HS-27A (cell line): ENCODE measurements at places on chromosomes 4 and X.

DNA sequence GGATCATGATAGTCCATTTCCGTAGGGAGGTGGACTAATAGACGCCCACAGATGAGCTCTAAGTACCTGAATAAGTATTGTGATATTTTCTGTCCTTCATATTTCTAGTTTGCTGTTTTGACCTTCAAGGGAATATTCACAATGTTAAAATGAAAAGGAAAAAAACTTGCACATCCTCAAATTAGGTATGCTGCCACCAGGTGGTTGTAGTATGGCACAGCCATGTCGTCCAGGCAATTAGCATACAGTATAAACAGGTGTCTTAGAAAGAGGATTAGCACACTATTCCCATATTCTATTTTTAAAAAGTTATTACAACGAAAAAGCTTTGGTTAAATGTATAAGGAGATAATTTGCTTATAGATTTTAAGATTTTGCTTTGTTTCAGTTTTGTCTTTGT lies 802.0 kb downstream of the RPA4 start:
- DNase-seq = no peak

DNA sequence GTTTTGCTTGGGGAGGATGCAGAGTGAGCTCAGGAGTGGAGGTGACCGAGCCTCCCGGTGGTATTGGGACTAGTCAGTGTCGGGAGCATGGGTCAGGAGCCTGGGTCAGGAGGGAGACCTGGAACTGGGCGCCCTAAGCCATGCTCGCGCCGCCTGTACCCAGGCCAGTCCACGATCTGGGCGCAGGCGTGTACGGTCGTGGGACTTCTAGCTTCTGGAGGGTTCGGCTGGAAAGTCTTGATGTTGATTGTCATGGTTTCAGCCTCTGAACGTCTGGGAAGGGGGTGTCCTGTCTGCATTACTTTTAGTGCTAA lies 244 bp downstream of the EIF2S3 start:
- no peak for DNase-seq

DNA sequence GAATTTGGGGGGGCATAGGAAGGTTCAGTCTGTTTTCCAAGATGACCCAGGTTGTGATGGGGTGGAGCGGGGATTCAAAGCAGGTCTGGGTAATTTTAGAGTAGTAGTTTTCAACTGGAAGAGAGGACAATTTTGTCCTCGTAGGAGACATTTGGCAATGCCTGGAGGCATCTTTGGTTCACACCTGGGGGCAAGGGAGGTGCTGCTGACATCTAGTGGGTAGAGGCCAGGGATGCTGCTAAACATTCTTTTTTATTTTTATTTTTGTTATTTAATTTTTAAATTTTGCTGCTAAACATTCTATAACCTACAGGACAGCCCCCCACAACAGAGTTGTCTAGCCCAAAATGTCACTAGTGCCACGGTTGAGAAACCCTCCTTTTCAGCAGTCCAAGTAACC lies 1.9 kb downstream of the RAB9A start:
- no peak for DNase-seq

- DNase-seq = no peak
These were observed 10.3 kb downstream of the NCBP2L start for GRCh38 chrX:107787827-107788226.

GRCh38 chr4:2101346-2102044 lies 42.4 kb downstream of the NAT8L start:
- DNase-seq = no peak

GRCh38 chrX:133468051-133468450 lies 52.8 kb upstream of the GPC4 start:
- DNase-seq = no peak

DNA sequence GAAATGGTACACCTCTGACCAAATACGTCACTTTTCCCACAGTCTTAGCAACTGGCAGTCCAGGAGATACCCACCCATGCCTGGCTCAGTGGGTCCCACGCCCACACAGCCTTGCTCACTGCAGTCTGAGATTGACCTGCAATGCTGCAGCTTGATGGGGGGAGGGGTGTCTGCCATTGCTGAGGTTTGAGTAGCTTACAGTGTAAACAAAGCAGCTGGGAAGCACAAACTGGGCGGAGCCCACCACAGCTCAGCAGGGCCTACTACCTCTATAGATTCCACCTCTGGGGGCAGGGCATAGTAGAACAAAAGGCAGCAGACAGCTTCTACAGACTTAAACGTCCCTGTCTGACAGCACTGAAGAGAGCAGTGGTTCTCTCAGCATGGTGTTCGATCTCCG lies 52.7 kb downstream of the AMER1 start:
- no peak for DNase-seq

GRCh38 chr4:141229408-141230101 lies 8.9 kb downstream of the ZNF330 start:
- DNase-seq = no peak

GRCh38 chrX:42054256-42054655 lies 130.9 kb upstream of the CASK start:
- no peak for DNase-seq

DNA sequence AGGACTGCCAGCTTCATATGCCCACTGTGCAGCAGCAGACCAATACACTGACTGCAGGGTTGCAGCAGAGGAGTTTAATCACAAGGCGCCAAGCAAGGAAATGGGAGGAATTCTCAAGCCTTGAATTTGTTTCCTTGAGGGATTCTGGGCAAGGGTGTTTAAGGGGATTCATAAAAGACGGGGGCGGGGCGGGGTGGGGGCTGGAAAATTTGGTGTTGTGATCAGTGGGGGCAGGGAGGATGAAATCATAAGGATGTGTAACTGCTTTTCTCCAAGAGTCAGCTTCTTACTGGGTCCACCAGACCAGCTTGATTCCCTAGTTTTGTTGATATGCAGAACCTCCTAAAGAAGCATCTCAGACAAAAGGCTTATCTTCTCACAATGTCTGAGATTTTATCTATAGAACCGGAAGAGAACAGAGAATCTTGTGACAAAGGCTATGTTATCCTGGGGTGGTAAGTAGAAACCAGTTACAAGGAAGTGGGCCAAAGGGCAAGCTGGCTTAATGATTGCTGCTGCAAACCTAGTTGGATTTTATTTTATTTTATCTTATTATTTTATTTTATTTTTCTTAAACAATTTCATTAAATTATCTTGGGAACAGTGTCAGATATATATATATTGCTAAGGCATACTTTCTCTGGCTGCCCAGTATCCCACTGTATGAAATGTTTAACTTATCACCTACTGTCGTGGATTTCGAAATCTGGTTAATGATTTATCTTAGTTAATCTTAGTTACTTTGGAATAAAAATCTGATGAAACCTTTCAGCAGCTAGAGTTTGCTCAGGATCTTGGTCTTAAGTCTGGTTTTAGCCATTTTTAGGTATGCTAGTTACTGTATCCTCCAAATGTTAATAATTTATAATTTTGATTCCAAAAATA lies 276.4 kb downstream of the RPA4 start:
- DNase-seq = no peak

DNA sequence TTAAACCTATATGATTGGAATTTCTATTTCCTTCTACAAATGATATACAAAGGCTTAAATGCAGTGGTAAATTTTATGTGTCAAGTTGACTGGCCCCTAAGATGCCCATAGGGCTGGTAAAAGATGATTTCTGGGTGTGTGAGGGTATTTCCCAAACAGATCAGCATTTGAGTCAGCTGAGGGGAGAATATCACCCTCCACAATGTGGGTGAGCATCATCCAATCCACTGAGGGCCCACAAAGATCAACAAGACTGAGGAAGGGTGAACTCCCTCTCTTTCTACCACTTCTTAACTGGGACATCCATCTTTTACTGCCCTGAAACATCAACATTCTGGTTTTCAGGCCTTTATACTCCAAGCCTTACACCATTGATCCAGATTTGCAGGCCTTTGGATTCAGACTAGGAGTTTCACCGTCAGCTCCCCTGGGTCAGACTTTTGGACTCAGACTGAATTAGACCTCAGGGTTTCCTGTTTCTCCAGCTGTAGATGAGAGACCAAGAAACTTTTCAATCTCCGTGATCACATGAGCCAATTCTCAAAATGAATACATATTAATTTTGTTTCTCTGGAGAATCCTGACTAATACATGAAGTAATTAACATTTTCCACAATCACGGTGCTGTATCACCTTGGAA lies 1020.7 kb upstream of the SLIT2 start:
- DNase-seq = no peak

DNA sequence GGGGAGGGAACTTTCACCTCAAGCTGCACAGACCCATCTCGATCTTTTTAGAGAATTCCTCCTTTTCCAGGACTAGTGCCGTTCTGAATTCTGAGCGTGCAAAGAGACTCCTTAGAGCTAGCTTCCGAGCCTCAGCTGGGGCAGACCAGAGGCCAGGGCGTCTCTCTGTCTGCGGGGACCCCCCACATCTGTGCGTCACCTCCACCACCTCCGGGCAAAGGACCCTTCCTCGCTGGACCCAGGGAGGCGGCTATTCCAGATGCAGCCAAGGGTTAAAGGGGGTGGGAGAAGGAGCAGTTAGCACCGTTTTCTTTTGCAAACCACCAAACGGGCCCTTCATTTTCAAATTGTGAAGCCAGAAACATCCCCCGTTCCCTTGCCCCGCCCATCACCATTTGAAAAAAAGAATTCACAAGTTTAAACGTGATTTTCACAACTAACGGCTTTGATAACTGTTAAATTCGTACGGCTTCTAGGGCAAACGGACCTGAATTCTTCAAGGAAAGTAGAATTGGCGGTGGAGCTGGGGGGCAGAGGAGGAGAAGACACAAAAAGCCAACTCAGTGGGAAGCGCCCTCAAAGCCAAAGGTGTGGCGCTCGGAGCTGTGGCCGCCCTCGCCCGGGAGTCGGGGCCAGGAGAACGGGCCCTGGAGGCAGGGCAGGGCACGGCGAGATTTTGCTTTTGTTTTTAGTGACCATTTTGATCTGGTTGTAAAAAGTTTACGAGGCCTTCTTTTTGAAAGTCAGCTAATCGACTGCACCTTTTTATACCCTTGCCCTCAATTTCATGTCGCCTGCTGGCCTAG lies 3.3 kb upstream of the PDGFRA start:
- no peak for DNase-seq

DNA sequence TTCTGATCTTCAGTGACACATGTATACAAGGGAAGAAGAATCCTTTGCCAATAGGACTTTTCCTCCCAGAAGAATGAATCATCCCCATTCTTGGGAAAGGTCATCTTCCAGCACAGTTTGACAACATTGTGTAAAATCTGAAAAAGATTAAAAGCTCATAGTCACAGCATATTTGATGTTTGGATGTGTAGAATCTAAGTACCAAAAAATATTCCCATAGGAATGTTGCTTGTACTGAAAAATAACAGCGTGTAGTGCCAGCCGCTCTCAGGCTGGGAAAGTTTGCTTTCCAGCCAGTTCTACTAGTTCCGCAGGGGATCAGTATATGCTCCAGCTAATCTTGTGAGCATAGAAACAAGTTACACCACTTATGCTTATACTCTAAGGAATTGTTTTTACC lies 74.7 kb upstream of the IL13RA1 start:
- DNase-seq = no peak

- no peak for DNase-seq
These were observed 1457.2 kb upstream of the PCDH7 start for GRCh38 chr4:29262986-29263385.

DNA sequence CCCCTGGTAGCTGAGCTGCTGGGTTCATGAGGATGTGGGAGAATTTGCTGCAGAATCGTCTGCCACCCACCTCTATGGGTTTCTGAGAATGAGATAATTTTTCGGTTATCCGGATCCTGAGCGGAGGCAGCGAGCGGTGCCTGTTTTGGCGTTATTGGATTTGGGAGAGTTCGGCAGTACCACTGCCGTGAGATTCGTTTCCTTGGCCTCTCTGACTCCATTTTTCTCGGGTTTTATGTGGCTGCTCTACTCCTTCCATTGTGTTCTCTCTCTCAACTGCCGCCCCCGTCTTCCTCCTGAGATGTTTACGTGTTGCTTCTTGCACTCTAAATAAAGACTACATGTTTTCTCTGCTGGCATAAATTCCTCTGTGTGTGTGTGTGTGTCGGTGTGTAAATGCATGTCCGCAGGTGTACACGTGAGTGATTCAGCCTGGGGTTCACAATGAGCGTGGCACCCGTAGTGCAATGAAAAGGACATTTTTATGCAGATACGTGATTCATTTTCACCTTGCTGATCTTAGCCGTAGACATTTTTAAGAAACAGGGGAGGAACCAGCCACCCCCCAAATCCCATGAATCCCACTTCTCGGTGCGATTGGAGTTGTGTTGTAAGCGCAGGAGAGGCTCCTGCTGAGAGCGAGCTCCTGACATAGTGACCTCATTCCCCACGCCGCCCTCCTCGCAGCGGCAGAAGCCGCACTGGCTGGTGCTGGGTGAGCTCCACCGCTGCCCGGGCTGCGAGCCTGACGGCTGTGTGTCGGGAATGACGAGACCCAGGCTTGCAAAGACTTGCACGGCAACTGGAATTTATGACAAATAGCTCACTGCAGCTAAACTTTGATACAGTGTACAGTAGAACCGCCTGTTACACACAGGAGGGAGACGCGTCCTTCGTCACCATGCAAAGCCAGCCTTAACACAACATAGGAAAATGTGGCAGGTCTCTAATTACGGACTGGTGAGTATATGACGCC lies 82.2 kb downstream of the STOX2 start:
- no peak for DNase-seq

GRCh38 chrX:107454302-107454701 lies 4.8 kb downstream of the FRMPD3 start:
- no peak for DNase-seq

DNA sequence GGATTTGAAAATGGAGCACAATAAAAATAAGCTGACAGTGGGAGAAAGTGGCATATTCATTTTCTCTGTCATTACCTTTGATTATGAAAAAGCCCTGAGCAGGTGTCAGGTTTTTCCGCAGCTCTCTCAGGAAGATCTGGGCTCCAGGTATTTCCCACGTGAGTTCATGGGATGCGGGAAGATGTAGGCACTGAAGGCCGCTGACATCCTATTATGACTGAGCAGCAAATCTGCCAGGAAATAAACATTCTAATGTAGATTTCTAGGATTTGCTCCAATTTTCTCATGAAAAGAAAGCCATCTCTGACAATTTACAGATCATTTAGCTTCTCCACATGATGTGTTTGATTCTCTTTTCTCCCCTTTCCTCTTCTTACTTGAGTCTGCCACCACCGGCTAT lies 160.7 kb downstream of the KIT start:
- no peak for DNase-seq

- no peak for DNase-seq
These were observed 144.6 kb upstream of the ARHGEF9 start for GRCh38 chrX:63929608-63930007.

GRCh38 chrX:9656871-9657270 lies 108.8 kb downstream of the GPR143 start:
- no peak for DNase-seq

DNA sequence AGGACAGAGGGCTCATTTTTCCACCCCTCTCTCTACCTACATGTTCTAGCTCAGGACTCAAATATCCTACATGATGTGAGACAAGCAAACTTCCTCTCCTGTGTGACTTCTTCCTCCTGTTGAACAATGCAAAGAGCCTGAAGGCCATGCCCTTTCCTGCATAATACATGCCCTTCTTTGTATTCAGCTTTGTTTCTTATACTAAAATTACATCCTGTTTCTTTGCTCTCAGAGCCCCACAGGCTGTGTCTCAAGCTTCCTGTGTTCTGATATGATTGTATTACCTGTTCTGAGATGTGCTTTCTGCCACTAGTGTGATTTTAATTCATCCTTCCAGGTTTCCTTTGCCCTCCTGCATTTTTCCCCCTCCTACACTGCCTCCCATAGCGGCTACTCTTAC lies 166.4 kb upstream of the AFF2 start:
- no peak for DNase-seq
